Brain pericyte (primary cell): ENCODE measurements at places on chromosomes 16 and 17.

DNA sequence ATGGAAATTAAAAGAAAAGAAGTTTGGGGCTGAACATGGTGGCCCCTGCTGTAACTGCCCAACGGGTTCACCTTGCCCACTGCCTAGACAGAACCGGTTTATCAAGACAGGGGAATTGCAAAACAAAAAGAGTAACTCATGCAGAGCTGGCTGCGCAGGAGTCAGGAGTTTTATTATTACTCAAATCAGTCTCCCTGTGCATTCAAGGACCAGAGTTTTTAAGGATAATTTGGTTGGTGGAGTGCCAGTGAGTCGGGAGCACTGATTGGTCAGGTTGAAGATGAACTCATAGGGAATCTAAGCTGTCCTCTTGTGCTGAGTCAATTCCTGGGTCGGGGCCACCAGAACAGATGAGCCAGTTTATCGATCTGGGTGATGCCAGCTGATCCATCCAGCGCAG, 4.4 kb upstream of the SCPEP1 start:
- DNase-seq = no peak

GRCh38 chr16:4273858-4274311, 1.1 kb upstream of the TFAP4 start:
- no peak for DNase-seq

- no peak for DNase-seq
Measured at GRCh38 chr16:28532940-28533647, 5.7 kb downstream of the NUPR1 start.

- DNase-seq = no peak
Measured at GRCh38 chr17:79706931-79707850, 23.6 kb upstream of the ENPP7 start.

- no peak for DNase-seq
Measured at GRCh38 chr16:21663889-21664647, at the start of gene OTOA. Gene OTOA (plus strand): TSS chr16:21663968. CDS start chr16:21678515, 14,547 bp downstream.
